ENCODE measurements at places on chromosomes 6 and 20.
A peak's percentile ranks its signal among the peaks of the same experiment; 100 is the strongest.

DNA sequence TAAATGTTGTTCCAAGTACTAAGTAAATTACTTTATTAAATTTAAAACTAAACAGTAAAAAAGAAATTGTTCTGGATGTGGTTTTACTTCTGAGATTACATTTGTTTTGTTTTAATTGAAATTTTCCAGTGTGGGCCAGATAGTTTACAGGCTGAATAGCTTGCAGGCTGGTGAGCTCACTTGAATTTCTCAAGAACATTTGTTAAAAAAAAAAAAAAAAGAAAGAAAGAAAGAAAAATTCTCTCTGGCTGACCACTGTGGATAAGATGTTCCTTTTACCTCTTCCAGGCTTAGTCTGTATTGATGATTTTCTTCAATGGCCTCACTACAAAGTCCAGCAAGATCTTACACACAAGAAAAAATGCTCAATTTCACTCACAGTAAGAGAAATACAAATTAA is 85.4 kb downstream of the PLCG1 start:
- DNase-seq, result no peak

- DNase-seq, result no peak
Observed at GRCh38 chr6:17935188-17936149, 52.0 kb downstream of the KIF13A start.

GRCh38 chr6:128558021-128558420 is 37.6 kb upstream of the PTPRK start:
- DNase-seq, result no peak

DNA sequence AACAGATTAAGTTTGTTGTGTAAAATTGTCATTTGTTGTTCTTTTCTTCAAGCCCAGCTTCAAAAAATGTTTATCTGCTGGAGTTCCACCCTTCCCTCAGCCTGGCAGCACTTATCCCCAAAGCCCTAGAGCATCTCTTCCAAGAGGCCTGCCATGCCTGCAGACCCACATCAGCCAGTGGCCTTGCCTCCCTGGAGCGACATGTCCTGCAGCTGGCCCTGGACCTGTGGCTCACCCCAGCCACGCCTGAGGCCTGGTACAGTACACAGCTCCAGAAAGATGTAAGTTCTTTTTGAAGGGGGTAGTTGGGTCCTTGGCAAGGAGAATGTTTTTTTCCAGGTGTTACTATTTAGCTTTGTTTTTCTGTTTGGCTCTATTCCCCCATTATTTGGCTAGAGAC is 124.8 kb downstream of the CD164 start:
- DNase-seq, result no peak

GRCh38 chr6:29861521-29862255 is 34.1 kb downstream of the HLA-G start:
- no peak for DNase-seq

DNA sequence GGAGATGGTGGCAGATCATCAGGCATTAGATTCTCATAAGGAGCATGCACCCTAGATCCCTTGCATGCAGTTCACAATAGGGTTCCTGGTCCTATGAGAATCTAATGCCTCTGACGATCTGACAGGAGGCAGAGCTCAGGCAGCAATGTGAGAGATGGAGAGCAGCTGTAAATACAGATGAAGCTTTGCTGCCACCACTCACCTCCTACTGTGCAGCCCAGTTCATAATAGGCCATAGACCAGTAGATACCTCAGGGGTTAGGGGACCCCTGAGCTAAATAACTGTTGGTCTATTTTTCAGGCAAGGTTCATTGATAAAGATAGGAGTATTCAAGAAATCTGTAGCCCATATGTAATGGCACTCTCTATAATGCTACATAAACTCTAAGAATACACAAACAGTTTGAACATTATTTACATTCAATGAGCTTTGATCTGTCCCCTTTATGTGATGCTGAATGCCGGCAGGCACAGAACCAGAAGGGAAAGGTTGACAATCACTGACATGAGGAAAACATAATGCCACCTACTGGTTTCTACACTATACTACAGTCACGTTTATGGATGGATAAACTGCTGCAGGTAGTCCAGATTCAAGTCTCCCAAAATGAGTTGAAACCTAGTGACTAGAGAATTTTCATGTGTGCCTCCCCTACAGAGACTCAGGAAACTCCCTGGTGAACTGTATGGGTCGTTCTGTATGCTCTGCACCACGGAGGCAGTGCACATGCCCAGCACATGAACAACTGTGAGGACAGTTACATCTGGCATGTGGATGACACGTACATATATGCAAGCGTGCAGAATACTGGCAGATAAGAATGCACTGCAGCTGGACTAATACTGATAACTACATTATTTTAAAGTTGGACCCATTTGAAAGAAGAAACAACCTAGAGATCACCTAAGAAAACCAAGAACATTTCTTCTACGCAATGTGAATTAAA is 72.0 kb downstream of the DST start:
- DNase-seq, result peak; percentile 14

All from CD4-positive, alpha-beta T cell treated with Interleukin-1 beta for 1 hour (primary cell).